Lung microvascular endothelial cell (primary cell): ENCODE measurements at places on chromosomes 2 and 18.

DNA sequence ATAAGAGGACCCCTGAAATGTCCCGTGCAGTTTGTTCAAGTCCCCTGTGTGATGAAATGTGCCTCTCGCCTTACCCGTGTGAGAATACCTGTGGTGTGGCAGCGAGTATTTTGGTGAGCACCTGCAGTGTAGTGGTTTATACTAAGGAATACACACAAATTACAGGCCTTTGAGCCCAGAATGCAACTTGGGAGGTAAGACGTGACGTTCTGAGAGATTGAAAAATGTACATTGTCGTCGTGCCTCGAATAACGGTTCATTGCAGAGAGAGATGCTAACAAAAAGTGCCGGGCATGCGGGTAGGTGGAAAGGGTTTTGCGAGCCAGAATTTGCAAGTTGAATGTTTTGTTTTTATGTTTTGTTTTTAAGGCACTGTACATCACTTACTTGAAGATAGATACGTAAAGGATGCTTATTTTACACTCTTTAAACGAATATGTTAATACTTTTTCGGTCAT lies 867 bp downstream of the RBBP8 start:
- peak; percentile 4 for DNase-seq

- no peak for DNase-seq
Measured at GRCh38 chr2:239130786-239131325, 270.0 kb downstream of the HDAC4 start.

DNA sequence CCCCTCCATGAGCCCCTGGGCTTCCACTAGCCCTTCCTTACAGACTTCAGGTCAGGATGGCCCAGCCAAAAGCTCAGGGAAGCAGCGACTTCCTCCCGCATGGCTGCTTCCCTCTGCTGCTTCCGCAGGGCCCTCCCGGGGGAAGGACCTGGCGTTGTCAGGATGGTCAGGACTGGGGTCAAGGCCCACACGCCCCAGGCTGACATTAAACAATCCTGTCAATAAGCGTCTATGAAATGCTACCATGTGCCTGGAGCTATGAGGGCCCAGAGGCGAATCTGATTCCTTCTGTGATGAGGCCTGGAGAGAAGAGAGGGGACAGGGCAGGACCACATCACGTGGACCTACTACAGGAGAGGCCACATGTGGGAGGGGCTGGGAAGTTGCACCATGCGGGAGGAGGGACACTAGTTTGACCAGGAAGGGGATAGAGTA lies 17.3 kb downstream of the CYS1 start:
- DNase-seq = no peak

DNA sequence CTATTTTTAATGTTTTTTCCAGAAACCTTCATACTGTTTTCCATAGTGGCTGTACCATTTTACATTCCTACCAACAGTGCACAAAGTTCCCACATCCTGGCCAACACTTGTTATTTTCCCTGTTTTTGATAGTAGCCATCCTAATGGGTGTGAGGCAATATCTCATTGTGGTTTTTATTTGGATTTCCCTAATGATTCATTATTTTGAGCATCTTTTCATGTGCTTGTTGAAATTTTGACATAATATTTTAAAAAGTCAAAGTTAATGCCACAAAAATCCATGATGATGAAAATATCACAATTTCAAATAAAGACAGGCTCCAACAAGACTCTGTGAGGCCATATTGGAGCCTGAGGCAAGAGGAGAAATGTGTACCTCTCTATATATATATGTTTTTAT lies 50.2 kb downstream of the VWA3B start:
- no peak for DNase-seq

DNA sequence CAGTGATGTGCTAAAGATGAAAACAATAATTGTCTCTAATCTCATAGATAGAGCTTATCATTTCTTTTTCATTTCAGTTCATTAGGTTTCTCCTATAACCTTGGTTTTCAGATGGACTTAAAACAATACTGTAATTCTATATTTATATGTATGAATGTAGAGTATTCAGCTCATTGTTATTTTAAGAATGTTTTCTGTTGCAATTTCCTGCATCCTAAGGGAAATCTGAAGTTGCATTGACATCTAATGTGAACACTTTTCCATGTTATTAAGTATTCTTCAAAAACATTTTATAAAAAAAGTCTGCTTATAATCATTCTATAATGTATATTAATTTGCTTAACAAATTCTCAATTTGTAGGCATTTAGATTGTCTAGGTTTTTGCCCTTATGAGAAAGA lies 288.9 kb downstream of the XIRP2 start:
- DNase-seq = no peak

DNA sequence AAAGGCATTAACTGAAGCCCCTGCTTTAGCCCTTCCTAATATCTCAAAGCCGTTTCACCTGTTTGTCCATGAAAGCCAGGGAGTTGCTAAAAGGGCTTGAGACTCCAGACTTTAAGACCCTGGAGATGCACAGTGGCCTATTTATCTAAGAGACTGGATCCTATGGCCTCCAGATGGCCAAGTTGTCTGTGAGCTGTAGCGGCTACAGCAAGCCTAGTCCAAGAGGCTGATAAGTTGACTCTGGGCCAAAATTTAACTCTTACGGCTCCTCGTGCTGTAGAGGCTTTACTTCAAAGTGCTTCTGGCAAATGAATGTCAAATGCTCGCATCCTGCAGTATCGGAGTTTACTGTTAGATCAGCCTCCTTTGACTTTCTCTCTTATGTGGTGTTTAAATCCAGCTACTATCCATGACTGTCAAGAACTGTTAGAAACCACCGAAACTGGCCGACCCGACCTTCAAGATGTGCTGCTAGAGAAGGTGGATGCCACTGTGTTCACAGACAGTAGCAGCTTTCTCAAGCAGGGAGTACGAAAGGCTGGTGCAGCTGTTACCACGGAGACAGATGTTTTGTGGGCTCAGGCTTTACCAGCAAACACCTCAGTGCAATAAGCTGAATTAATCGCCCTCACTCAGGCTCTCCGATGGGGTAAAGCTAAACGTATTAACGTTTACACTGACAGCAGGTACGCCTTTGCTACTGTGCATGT lies 336.7 kb upstream of the CNTNAP5 start:
- no peak for DNase-seq

GRCh38 chr18:31977270-31977872 lies 34.4 kb upstream of the TRAPPC8 start:
- DNase-seq = peak; percentile 61

DNA sequence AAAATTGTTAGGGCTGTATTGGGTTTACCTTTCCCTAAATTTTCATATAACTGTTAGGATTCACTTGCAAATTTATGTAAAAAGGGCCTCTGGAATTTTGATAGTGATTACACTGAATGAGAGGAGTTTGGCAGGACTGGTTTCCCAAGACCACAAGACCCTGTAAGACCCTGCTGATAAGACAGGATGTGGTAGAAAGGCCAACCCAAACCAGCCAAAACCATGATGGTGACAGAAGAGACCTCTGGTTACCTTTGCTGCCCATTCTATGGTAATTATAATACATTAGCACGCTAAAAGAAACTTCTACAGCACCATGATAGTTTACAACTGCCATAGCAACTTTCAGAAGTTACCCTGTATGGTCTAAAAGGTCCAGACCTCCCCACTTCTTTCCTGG lies 8.3 kb upstream of the CASP10 start:
- DNase-seq = no peak
